ENCODE measurements at places on chromosomes 5 and 9.

GRCh38 chr9:10525972-10526371 lies 86.8 kb downstream of the PTPRD start:
- H3K27me3 ChIP-seq: no peaks in the 10 kb centered on the region
- no peak overlapping the region for H3K4me3 ChIP-seq
- no peak overlapping the region for H3K27ac ChIP-seq
- no peak for DNase-seq
- no peaks in the 10 kb centered on the region for H3K36me3 ChIP-seq

- H3K27me3 ChIP-seq: no peaks in the 10 kb centered on the region
- H3K4me3 ChIP-seq: no peak overlapping the region
- H3K36me3 ChIP-seq: no peaks in the 10 kb centered on the region
- no peaks in the 10 kb centered on the region for H3K4me1 ChIP-seq
Measured at GRCh38 chr5:79811904-79812303, 122.3 kb downstream of the CMYA5 start.

DNA sequence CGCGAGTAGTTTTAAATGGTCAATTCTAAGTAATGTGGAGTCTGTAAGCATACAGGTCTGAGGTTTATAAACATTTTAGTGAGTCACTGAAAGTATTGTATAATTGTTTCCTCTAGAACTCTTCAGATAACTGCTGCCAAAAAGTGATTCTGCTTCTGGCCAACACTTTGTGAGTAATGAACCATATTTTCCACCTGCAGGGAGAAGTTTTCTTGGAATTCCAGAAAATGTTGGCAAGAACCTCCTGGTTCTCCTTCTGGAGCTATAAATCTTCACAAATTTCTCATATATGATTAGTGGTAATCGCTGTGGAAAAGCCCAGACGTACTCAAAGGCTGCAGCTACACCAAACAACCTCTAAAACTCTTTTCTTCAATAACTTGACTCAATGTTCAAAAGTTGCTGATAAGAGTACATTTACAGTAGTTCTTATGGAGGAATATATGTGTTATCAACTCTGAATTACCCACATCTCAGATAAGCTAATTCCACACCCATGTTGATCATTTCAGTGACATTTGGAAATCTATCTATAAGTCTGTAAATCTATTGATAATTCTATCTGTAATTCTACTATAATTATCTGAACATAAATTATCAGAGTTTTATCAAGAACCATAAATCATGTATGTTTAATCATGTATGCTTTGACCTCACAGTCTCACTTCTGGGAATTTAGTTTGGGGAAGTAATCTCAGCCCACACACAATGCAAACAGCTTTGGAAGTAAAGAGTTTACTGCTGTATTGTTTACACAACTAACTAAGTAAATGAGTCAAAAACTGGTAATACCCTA lies 74.1 kb downstream of the FNBP1 start:
- no peak for DNase-seq
- H3K4me3 ChIP-seq: no peak overlapping the region
- H3K4me1 ChIP-seq: peaks cover 6% of the 10 kb centered on the region
- H3K27ac ChIP-seq: no peak overlapping the region
- no peaks in the 10 kb centered on the region for H3K27me3 ChIP-seq

DNA sequence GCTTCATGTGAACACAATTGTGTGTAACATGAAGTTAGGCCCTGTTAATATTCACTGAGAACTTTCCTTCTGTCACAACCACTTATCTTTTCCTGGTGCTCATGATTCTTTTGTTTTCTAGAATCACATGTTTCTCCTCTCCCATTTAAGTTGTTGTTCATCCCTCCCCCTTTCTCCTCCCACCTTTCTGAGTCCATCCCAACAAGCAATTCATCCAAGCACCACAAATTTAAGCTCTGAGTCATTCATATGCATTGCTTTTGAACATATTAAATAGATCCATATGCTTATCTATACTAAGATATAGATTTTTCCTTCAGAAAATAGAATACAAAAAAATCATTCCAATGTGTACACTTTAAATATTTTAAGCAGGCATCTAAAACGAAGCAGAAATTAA lies 75.2 kb upstream of the NFIB start:
- no peak overlapping the region for H3K4me3 ChIP-seq
- no peaks in the 10 kb centered on the region for H3K27me3 ChIP-seq
- H3K36me3 ChIP-seq: no peaks in the 10 kb centered on the region
- DNase-seq: no peak

- no peak overlapping the region for H3K27ac ChIP-seq
- peaks cover 13% of the 10 kb centered on the region for H3K36me3 ChIP-seq
- DNase-seq: no peak
- H3K4me3 ChIP-seq: no peak overlapping the region
- H3K27me3 ChIP-seq: no peaks in the 10 kb centered on the region
Measured at GRCh38 chr9:133687856-133688761, 50.0 kb downstream of the SARDH start.

DNA sequence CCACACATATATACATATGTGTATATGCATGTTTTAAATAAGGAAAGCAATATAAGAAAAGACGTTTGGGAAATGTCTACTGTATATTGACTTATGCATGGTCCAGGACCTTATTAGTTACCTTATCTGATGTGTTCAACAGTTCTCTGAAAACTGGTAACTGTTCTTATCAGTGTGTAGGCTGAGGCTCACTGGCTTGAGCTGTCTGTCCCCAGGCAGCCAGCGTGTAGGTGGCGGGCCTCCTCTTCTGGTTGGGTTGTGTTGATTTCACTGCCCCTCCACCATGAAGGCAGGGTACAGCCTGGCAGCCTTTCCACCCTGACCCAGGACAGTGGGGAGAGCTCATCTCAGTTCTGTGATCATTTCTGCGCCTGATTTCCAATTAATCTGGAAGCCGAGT lies 38.7 kb upstream of the SEMA4D start:
- no peak for DNase-seq
- no peak overlapping the region for H3K4me3 ChIP-seq
- peaks cover 34% of the 10 kb centered on the region for H3K4me1 ChIP-seq
- H3K36me3 ChIP-seq: no peaks in the 10 kb centered on the region

- no peak overlapping the region for H3K4me3 ChIP-seq
- no peaks in the 10 kb centered on the region for H3K36me3 ChIP-seq
- DNase-seq: no peak
- H3K4me1 ChIP-seq: peaks cover 13% of the 10 kb centered on the region
- H3K27ac ChIP-seq: no peak overlapping the region
Measured at GRCh38 chr5:36441280-36441679, 139.6 kb upstream of the RANBP3L start.

GRCh38 chr5:139091439-139092156 lies 106.6 kb downstream of the SIL1 start:
- H3K27me3 ChIP-seq: no peaks in the 10 kb centered on the region
- no peak for DNase-seq
- H3K36me3 ChIP-seq: no peaks in the 10 kb centered on the region
- H3K4me1 ChIP-seq: 0 out of 2 replicates have a peak, but pooled peaks cover 10% of the 10 kb centered on the region
- no peak overlapping the region for H3K4me3 ChIP-seq

GRCh38 chr9:134968011-134968822 lies 50.5 kb upstream of the FCN1 start:
- DNase-seq: no peak
- no peaks in the 10 kb centered on the region for H3K4me1 ChIP-seq
- no peaks in the 10 kb centered on the region for H3K36me3 ChIP-seq
- H3K27me3 ChIP-seq: peaks cover 43% of the 10 kb centered on the region
- no peak overlapping the region for H3K27ac ChIP-seq

DNA sequence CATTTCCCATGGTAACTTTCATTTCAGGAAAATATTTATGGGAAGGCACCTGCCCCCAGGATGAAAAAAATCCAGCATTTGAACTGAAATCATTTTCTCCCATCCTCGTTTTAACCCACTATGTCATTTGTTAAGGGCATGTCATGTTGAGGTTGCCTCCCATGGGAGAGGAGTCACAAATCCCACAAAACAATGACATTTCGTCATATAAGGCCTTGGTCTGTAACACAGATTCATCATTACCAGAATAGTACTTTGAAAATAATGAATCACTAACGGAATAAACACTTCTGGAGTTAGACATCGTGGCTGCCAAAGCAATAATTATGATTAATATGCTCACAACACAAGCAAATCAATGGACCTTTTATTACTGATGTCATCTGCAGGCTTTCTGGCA lies 274.1 kb downstream of the NDUFS4 start:
- no peak overlapping the region for H3K4me3 ChIP-seq
- H3K27ac ChIP-seq: no peak overlapping the region
- DNase-seq: no peak

DNA sequence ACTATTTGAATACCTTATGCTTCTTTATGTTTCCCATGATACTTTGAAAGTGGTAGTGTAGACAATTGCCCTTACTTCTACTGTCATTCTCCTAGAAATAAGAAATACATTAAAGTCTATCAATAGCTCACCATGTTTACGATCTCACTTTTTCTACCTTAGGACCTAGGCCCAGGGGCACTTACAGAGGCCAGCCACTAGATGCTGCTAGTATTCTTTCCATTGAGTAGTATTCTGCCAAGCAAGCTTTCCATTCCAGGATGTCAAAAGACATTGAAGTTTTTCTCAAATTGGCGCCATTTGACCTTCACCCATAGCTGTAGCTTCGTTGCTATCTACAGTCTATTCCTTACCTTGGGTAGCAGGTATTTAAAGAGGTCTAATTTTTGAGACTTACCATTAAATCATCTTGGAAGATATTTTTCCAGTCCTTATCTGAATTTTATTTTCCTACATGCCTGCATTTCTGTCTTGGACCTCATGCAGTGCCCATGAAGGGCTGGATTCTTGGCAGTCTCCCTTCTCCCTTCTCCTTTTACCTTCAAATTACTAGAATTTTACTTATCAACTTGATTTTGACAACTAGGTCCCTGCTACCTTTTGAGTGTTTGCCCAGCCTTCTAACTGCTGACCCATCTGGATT lies 246.0 kb upstream of the NUDT12 start:
- H3K4me3 ChIP-seq: no peak overlapping the region
- no peaks in the 10 kb centered on the region for H3K27me3 ChIP-seq
- no peaks in the 10 kb centered on the region for H3K4me1 ChIP-seq
- peak; percentile 34 for DNase-seq
- no peaks in the 10 kb centered on the region for H3K36me3 ChIP-seq

DNA sequence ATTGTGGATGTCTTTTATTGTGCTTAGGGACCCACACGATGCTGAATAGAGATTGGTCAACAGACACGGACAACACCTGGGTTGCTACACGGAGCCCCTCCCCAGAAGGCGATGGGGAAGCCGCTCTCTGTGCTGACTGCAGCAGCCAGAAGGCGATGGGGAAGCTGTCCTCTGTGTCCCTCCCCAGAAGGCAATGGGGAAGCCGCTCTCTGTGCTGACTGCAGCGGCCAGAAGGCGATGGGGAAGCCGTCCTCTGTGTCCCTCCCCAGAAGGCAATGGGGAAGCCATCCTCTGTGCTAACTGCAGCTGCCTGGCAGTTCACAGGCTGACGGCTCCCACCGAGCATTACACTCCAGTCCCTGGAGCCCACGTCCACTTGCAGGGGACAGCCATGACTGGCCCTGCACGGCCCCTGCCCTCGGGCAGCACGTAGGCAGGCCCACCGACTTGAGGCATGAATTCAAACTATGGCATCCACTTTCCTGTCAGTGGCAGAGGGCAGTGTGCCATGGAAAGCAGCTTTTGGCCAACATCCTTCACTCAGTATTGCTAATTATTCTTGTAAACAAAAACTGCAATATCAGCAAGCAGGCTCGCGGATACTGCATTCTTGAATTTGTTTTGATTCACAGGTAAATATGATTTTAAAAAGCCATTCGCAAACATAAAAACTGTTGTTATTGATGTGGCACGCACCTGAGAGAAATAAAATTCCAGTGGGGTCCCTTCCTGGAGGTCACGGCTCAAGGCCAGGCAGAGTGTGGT lies 48.1 kb upstream of the CLPTM1L start:
- no peak overlapping the region for H3K4me3 ChIP-seq
- H3K27me3 ChIP-seq: peaks cover 25% of the 10 kb centered on the region
- no peak for DNase-seq
- no peaks in the 10 kb centered on the region for H3K4me1 ChIP-seq

- H3K27me3 ChIP-seq: no peaks in the 10 kb centered on the region
- DNase-seq: peak; percentile 62
Measured at GRCh38 chr5:138752951-138753793, at the start of gene CTNNA1. Gene CTNNA1 (plus strand): TSS chr5:138753425. CDS start chr5:138781925, 28,500 bp downstream.

- H3K4me3 ChIP-seq: no peak overlapping the region
- no peak for DNase-seq
- no peaks in the 10 kb centered on the region for H3K27me3 ChIP-seq
- no peaks in the 10 kb centered on the region for H3K4me1 ChIP-seq
Measured at GRCh38 chr5:124410539-124411488, 335.6 kb downstream of the ZNF608 start.

GRCh38 chr5:131505237-131505908 lies 129.7 kb downstream of the RAPGEF6 start:
- H3K27me3 ChIP-seq: no peaks in the 10 kb centered on the region
- peaks cover 5% of the 10 kb centered on the region for H3K36me3 ChIP-seq
- H3K27ac ChIP-seq: no peak overlapping the region
- H3K4me3 ChIP-seq: no peak overlapping the region
- H3K4me1 ChIP-seq: no peaks in the 10 kb centered on the region

DNA sequence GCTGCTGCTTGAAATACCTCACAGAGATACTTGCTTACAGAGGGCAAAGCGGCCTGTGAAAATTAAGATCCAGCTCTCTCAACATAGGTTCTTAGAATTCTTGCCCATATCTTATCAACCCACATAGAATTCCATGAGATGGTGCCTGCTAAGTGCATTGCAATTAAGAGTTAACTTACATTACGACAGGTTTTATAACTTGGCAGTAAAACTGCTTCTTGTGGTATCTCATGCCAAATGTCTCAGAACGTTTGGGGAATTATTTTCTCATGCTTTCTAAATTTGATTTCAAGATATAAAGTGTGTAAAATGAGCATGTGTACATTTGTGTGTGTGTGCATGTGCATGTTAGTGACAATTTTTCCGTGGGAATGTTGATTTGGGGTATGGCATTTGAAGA lies 261.2 kb downstream of the SAXO1 start:
- 0 out of 2 replicates have a peak, but pooled peaks cover 6% of the 10 kb centered on the region for H3K4me1 ChIP-seq
- H3K36me3 ChIP-seq: no peaks in the 10 kb centered on the region
- H3K27me3 ChIP-seq: peaks cover 11% of the 10 kb centered on the region
- H3K4me3 ChIP-seq: no peak overlapping the region
- no peak for DNase-seq

DNA sequence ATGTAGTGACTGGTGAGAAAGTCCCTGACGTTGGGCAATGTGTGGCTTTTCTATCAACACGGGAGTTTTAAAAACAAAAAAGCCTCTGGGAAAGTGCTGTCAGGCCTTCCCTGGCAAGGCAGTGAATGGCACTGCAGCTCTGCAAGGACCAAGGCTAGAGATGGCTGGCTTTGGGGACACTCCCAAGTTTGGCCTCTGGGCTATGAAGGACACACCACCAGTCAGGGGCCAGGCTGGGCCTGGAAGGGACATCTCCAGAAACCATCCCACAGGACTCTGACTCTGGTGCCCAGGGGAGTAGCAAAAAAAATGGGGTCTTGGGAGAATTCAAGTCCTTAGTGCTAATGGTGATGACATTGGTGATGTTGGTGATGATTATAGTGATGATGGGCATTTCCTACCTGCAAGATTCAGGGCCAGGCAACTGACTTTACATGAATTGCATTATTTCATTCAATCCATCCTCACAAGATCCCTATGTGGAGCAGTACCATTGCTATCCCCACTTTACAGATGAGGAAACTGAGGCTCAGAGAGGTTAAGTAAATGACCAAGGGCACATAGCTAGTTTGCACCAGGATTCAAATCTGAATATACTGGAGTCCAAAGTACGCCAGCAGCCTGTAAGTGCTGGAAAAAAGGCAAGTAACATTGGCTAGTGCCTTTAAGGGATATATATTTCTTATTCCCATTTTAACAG lies 2.6 kb upstream of the PPARGC1B start:
- H3K4me3 ChIP-seq: no peak overlapping the region
- H3K36me3 ChIP-seq: no peaks in the 10 kb centered on the region
- H3K27ac ChIP-seq: no peak overlapping the region

- H3K36me3 ChIP-seq: no peaks in the 10 kb centered on the region
- H3K27ac ChIP-seq: no peak overlapping the region
- DNase-seq: no peak
- H3K4me1 ChIP-seq: no peaks in the 10 kb centered on the region
Measured at GRCh38 chr5:80825786-80826460, 134.2 kb upstream of the RASGRF2 start.
